ENCODE measurements at places on chromosomes 11 and 22.

DNA sequence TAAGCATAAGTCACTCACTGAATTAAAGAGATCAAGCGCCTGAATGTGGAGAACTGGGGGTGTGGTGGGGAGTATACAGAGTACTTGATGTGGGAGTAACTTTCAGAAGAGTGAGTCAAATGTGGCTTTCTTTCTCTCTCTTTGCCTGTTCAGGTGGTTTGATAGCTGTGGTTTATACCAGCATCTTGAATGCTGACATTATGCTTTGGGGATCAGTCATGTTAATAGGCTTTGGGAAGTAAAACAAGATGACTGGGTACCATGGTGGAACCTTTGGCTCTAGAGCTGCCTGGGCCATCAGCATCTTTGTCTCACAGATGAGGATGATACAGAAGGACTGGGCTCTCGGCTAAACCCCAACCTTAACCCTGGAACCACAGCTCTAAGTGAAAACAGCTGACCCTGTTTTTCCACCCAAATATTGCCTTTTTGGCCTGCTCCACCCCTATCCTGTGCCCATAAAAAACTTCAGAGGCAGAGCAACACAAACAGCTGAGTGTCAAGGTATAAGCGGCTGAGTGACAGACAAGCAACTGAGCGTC is 58.2 kb upstream of the GNAZ start:
- no peak for DNase-seq

DNA sequence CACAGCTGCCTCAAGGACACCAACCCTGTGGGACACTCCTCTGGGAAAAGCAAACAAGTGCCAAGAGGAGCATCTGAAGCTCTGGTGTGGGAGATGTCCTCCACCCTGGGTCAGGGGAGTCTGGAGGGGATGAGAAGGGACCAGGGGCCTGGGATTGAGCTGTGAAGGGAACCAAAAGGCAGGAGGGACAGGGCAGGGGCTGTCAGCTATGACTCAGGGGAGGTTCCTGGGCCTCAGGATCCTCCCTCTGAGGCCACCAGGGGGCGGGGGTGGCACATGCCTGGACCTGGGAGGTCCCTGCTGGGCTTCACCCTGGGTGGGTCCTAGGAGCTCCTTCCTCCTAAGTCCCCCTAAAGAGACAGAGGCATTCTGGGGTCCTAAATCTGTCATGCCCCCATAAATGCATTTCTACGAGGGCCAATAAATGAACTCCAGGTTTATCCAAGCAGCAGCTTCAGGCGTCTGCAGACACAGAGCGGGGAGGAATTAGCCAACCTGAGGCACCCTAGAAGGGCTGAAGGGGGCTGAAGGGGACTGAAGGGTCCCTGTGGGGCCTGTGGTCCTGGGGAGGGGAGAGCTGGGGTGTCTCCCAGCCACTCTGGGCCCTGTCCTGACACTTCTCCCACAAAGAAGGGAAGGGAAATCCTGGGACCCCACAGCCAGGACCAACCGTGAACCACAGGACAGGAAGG is 31.9 kb upstream of the IGLL5 start:
- peak; percentile 86 for DNase-seq

DNA sequence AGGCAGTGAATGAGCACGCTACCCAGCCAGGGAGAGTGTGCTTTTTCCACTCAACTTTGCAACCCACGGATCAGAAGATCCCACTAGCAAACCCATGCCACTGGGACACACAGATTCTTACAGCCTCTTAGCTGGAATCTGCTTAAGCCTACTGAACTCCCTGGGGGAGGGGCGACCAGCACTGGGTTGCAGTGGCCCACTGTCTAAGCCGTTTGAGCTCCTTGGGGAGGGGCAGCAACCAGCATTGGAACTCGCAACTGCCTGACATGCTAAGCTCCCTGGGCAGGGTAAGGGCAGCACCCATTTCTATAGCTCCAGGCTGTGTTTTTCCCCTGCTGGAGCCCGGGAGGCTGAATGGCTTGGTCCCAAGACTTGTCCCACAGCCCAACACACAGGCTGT is 99.6 kb downstream of the FAM168A start:
- no peak for DNase-seq

DNA sequence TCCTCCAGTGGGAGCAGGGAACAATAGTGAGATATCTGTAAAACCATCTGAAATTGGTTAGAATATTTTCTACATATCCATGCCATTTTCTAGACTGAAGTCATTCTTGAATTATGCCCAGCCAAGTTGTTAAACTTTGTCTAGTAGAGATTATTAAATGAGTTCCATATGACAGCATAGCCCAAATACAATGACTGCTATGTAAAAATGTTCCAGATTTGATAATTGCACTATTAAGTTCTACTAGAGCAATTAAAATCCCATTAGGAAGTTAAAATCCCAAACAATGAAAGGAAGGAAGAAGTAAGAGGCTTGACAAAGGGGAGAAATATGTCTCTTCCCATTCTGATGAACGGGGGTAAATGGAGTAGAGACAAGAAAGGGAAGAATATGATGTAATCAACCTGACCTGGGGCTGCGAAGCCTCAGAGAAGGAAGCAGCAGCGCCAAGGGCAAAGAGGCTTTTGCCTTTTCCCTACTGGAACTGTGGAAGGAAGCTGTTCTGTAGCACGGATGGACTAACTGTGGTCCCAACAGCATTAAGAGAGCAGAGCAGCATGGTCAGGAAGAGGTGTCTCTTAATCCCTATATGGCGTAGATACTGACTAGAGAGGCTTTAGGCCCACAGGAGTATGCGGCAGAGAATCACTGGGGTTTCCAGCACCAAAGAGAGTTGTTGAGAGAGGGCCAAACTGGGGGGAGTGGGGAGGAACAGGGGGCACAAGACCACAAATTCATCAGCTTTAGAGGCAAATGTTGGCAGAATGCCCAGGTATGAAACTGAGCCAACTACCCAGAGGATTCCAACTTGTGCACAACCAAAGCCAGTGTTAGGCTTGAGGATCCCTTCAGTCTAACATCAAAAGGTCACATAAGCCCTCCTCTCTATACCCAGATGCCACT is 26.7 kb downstream of the RRP8 start:
- peak; percentile 22 for DNase-seq

GRCh38 chr22:36928786-36929535 is 15.5 kb downstream of the CSF2RB start:
- DNase-seq, result no peak

DNA sequence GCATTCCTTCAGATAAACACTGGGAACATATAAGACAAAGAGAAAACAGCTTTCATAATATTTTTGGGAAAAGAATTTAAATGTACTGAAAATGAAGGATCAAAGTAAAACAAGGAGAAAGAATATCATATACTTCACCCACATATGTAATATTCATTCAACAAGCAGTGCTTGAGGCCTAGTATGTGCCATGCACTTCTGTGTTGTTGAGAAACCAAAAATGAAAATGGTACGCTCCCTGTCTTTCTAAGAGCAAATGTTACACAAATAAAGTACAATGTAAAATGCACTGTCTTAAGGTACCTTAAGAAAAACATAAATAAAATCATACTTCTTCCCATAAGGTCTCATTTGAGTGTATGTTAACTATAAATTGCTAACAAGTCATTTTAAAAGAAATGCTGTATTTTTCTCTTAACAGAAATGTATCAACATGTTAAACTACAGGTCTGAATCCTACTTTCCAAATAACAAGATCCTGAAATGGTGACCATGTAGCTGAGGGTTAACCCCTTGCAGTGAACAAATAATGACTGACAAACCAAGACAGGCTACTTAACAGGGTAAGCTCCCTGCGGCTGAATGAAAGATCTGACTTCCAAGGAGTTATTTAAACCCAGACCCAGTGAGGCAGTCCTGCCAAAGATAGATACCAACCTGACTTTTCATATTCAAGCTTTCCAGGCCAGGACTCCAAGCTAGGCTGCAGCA is 377.6 kb downstream of the DCDC1 start:
- DNase-seq, result no peak

- peak; percentile 33 for DNase-seq
Measured at GRCh38 chr11:119578521-119579191, 150.3 kb downstream of the NECTIN1 start.

- DNase-seq, result peak; percentile 65
Measured at GRCh38 chr11:74460481-74461154, 6.7 kb downstream of the KCNE3 start.

- no peak for DNase-seq
Measured at GRCh38 chr11:67315325-67315909, 12.1 kb downstream of the SSH3 start.

- no peak for DNase-seq
Measured at GRCh38 chr11:59040607-59041006, 45.5 kb upstream of the GLYATL1B start.

GRCh38 chr22:40666151-40666848 is 13.0 kb upstream of the MCHR1 start:
- DNase-seq, result no peak

DNA sequence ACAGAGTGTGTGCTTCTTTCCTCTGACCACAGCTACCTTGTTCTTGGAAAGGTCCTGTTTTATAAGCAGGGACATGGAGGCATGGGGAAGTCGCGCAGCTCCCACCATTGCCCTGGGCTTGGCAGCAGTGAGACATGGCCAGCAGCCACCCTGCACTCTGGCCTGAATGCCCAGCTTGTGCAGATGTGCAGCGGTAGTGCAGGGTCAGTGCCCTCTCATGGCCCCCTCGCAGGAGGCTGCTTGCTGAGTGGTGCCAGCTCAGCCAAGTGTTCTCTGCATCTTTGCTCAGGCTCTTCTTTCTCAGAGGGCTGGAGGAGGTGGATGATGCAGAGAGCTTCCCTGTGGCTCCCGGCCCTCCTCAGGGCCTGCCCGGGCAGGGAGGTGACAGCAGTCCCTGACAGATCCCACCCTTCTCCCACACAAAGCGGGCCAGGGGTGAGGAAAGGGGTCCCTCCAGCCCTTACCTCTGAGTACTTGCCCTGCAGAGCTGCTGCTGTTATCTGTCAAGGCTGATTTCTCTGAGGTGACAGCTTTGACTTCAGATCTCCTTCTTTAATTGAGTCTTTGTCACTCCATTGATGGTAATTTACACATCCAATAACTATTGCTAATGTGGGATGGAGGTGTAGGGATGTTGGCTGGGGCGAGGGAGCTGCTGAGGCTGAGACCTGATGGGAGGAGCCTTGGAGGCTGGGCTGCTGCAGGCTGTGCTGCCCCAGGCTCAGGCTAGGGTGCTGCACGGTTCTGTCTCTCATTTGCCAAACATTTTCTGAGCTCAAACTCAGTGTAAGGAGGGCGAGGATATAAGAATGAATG is 47.4 kb upstream of the B3GAT1 start:
- DNase-seq, result no peak

GRCh38 chr11:121722431-121723245 is 269.9 kb upstream of the SORL1-AS1 start:
- no peak for DNase-seq

GRCh38 chr11:26777372-26777808 is 55.5 kb upstream of the SLC5A12 start:
- no peak for DNase-seq

GRCh38 chr11:27977031-27977430 is 130.9 kb downstream of the KIF18A start:
- DNase-seq, result no peak

Data from suppressor macrophage treated with lipopolysaccharide for 1 hour (primary cell).